ENCODE measurements at places on chromosomes 6 and 20. TPM values are rescaled to one million over a fixed set of nuclear protein-coding genes. Genes with fewer than 3 reads are reported as not detected.

The PPP1R14C gene
- total RNA-seq: 0.86 TPM

The NFKBIE gene
- 17.9 TPM for total RNA-seq

The MTHFD1L gene
- total RNA-seq: 158 TPM

The NKAIN2 gene
- total RNA-seq: not detected

GRCh38 chr6:47073125-47074110, 31.3 kb upstream of the ADGRF1 start:
- H3K4me1 ChIP-seq: no peaks in the 10 kb centered on the region
- no peak for DNase-seq
- no peaks in the 10 kb centered on the region for H3K36me3 ChIP-seq
- H3K27me3 ChIP-seq: peaks cover 9% of the 10 kb centered on the region

DNA sequence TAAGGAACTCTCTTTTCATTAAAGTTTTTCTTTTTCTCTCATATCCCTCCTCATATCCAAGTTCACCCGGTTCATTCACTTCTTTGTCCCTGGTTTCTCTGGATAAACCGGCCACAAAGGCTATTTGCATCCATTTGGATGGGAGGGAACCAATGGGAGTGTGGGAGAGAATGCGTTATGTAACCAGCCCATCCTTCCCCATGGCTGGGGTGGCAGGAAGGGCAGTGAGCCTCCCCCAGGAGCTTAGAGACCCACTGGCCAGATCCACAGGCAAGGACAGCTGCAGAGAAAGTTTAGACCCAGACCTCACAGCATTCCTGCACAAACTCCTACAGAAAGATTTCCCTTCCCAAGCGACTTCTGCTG, 10.7 kb downstream of the CASS4 start:
- no peak overlapping the region for H3K4me3 ChIP-seq
- H3K36me3 ChIP-seq: peaks cover 14% of the 10 kb centered on the region
- peaks cover 74% of the 10 kb centered on the region for H3K4me1 ChIP-seq
- H3K27ac ChIP-seq: peak overlapping the region; percentile 76
- H3K27me3 ChIP-seq: no peaks in the 10 kb centered on the region

DNA sequence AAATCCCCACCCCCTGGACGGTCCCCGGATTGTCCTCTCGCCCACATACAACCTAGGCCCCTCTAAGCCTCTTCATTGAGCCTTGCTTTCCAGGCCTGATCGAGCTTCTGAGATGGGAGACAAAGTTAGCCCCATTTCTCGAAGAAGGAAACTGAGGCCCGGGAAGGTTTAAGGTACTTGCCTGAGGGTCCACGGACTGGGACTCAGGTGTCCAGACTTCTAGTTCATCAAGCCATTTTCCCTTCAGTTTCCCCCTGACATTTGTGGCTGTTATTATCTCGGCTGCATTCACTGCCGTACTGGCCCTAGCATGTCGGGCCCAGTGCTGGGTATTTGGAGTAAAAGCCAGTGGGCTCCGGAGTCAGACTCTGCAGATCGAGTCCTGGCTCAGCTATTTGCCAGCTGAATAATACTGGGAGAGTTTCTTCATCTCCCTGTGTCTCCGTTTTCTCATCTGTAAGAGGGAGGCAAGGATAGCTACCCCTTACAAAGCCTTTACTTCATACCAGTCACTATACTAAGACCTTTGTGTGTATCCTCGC, 633 bp downstream of the RPRD1B start:
- peak overlapping the region; percentile 88 for H3K4me3 ChIP-seq
- no peak for DNase-seq
- peaks cover 44% of the 10 kb centered on the region for H3K36me3 ChIP-seq
- peaks cover 56% of the 10 kb centered on the region for H3K4me1 ChIP-seq
- peak overlapping the region; percentile 99 for H3K27ac ChIP-seq
- no peaks in the 10 kb centered on the region for H3K27me3 ChIP-seq

DNA sequence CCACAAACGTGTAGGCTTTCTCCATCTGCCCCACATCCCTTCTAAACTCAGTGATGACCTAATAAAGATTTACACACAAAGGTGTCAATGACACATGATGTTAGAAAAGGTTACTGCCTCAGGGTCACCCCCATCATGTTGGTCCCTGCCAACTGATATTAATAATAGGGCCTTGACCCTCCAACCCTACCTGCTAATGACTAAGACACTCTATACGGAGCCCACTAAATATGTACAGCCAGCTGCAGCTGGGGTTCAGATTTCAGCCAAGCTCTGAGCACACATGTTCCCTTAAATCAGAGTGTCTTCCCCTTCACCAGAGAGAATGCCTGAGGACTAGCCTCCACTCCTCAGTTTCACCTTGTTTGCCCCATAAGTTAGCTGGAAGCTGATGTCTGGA, 67.4 kb upstream of the SNRPB2 start:
- no peaks in the 10 kb centered on the region for H3K4me1 ChIP-seq
- no peaks in the 10 kb centered on the region for H3K36me3 ChIP-seq
- H3K27me3 ChIP-seq: peaks cover 4% of the 10 kb centered on the region
- DNase-seq: no peak
- no peak overlapping the region for H3K4me3 ChIP-seq
- no peak overlapping the region for H3K27ac ChIP-seq

GRCh38 chr6:70045413-70045812, 179.1 kb downstream of the COL19A1 start:
- H3K4me1 ChIP-seq: no peaks in the 10 kb centered on the region
- no peaks in the 10 kb centered on the region for H3K36me3 ChIP-seq
- DNase-seq: no peak
- H3K4me3 ChIP-seq: no peak overlapping the region
- H3K27ac ChIP-seq: no peak overlapping the region

DNA sequence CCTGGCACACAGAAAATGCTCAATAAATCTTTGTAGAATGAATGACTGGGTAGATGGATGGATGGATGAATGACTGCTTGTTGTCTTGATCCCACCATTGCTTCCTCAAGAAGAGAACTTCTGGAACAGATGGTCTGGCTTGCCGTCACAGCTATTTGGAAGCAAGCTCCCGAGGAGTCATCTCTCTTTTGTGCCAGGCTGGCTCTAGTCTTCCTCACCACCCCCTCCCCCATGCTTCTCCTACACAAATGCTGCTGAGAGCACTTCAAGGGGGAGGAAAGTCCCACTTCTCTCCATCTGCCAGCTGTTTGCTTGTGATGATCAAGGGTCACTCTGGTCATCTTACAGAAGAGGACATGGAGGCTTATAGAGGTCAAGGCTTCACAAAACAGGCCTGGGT, 11.6 kb upstream of the KCNG1 start:
- H3K36me3 ChIP-seq: no peaks in the 10 kb centered on the region
- DNase-seq: no peak
- peaks cover 35% of the 10 kb centered on the region for H3K27me3 ChIP-seq
- H3K27ac ChIP-seq: no peak overlapping the region
- peaks cover 6% of the 10 kb centered on the region for H3K4me1 ChIP-seq
- no peak overlapping the region for H3K4me3 ChIP-seq

DNA sequence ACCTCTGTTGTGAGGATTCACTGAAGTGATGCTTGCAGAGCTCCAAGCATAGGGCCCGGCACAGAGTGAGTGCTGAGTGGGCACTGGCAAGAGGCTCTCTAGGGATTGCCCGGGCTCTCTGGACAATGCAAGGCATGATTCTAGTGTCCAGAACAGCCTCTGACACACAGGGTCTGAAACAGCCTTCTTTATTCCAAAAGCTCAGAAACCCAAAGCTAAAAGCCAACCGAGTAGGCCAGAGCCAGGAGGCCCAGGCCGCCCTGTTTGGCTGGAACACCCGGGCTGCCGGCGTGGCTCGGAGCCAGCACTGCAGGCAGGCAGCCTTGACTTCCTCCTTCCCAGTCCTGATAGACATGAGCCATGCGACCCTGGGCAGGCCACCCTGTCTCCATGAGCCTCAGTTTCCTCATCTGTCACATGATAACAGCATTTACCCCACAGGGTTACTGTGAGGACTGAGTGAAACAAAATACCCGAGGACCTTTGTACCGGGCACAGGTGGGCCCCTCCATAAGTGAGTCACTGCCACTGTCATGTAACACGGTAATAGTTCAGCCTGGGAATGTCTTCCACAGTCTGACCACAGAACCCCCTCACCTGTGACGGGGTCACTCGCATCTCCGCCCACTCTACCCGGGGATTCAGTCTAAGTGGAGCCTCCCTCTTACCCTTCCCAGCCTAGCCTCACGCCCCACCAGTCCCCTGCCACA, 51.5 kb downstream of the PTPRT start:
- no peak overlapping the region for H3K4me3 ChIP-seq
- H3K27me3 ChIP-seq: no peaks in the 10 kb centered on the region
- H3K36me3 ChIP-seq: no peaks in the 10 kb centered on the region
- no peak overlapping the region for H3K27ac ChIP-seq
- no peak for DNase-seq

DNA sequence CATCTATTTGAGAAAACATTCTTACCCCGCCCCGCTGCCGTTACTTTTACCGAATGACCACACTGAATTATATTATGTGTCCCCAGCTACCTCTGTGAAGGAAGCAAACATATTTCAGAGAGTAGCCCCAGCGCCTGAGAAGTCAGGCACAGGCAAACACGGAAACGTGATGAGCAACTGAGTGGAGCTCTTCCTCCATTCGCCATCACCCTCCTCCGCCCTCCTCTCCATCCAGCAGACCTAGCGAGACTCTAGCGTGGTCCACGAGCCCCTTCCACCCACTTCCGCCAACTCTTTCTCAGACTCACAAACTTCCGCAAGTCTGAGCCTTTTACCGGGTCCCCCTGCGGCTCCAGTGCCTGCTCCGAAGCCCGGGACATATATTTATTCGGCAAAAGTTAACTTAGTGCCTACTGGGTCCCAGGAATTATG, 582 bp downstream of the SNRPB start:
- H3K4me1 ChIP-seq: peaks cover 54% of the 10 kb centered on the region
- H3K27ac ChIP-seq: peak overlapping the region; percentile 100
- H3K4me3 ChIP-seq: peak overlapping the region; percentile 89
- peak; percentile 73 for DNase-seq

DNA sequence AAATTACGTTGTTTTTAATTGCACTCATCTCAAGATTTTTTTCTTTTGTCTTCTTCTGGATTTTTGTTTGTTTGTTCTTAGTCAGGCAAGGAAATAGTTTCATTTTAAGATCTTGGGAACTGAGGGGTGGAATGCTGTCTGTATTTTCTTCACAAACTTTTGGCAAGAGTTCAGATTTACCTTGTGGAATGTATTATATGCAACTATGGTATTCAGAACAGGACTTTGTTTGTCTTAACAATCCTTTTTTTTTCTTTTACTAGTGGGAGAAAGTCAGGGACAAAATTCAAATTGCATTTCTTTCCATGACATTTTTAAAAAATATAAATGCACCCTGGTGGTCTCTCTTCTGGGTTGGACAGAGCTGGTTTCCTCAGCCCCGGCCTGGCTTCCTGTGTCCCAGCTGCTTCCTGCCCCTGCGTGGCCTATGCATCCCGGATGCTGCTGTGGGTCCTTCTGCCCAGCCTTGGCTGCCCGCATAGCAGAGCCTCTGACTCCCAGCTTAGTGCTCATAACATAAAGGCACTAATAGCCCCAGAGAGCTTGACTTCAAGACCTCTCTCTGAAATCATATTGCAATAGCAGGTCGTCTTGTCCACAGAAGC, 520.7 kb downstream of the QKI start:
- peaks cover 17% of the 10 kb centered on the region for H3K27me3 ChIP-seq
- H3K36me3 ChIP-seq: no peaks in the 10 kb centered on the region
- no peak overlapping the region for H3K4me3 ChIP-seq

DNA sequence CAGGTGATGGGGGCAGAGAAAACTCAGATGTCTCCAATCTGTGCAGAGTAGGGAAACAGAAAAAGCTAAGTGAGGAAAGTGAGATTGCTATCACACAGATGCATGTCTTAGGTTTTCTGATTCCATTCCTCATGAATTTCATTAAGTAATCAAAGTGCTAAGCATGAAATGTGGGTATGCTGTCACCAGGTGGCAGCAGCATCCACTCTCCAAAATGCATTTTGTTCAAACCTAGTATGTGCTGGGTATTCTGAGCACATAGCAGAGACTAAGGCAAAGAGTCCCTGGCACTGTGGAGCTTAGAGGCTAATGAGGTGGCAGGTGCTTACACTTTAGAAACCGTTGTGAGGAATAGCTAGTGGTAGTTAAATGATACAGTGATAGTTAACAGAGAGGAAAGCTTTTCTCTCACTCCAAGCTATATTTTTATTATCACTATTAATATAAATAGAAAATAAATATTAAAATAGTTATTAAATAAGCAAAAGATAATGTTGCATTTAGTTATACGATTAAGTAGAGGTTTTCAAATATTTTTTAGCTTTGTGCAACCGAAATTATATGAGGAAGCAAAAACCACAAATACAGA, 179.5 kb downstream of the CDH26 start:
- H3K4me1 ChIP-seq: peaks cover 3% of the 10 kb centered on the region
- H3K4me3 ChIP-seq: peak overlapping the region; percentile 43
- no peaks in the 10 kb centered on the region for H3K36me3 ChIP-seq
- H3K27me3 ChIP-seq: peaks cover 3% of the 10 kb centered on the region

GRCh38 chr6:5175635-5176034, 85.1 kb downstream of the LYRM4 start:
- H3K4me1 ChIP-seq: peaks cover 55% of the 10 kb centered on the region
- H3K4me3 ChIP-seq: no peak overlapping the region
- peaks cover 1% of the 10 kb centered on the region for H3K36me3 ChIP-seq
- H3K27me3 ChIP-seq: no peaks in the 10 kb centered on the region
- peak; percentile 35 for DNase-seq

DNA sequence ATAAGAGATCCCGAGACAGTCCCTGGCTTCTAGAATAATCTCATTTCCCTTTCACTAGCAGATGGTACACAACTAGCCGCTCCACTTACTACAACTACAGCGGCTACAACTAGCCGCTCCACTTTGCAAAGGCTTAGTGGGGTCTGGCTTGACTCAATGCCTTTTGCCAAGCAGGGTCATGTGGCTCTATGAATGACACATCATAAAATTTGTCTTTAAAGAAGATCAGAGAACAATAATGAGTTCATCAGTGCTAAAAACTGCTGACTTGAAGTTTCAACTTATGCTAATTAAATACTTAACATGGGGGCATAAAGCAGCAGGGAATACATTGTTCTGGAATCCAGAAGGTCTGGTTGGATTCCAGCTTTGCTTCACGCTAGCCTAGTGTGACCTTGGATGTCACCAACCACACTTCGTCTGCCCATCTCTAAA, 2.0 kb upstream of the MICAL1 start:
- peaks cover 24% of the 10 kb centered on the region for H3K36me3 ChIP-seq
- H3K4me1 ChIP-seq: peaks cover 76% of the 10 kb centered on the region
- H3K27me3 ChIP-seq: no peaks in the 10 kb centered on the region
- H3K4me3 ChIP-seq: no peak overlapping the region

GRCh38 chr6:144036064-144036834, 28.2 kb upstream of the PLAGL1 start:
- peak overlapping the region; percentile 4 for H3K4me3 ChIP-seq
- peak; percentile 13 for DNase-seq
- H3K4me1 ChIP-seq: peaks cover 19% of the 10 kb centered on the region
- peak overlapping the region; percentile 4 for H3K27ac ChIP-seq
- H3K36me3 ChIP-seq: no peaks in the 10 kb centered on the region

- H3K4me1 ChIP-seq: peaks cover 46% of the 10 kb centered on the region
- no peak for DNase-seq
- H3K27ac ChIP-seq: peak overlapping the region; percentile 44
- no peak overlapping the region for H3K4me3 ChIP-seq
- no peaks in the 10 kb centered on the region for H3K27me3 ChIP-seq
- peaks cover 46% of the 10 kb centered on the region for H3K36me3 ChIP-seq
These were observed 18.8 kb downstream of the KCNK5 start for GRCh38 chr6:39210450-39210849.

- no peaks in the 10 kb centered on the region for H3K27me3 ChIP-seq
- H3K4me1 ChIP-seq: peaks cover 60% of the 10 kb centered on the region
- peaks cover 8% of the 10 kb centered on the region for H3K36me3 ChIP-seq
These were observed 101.4 kb downstream of the TNFAIP3 start for GRCh38 chr6:137968455-137968804.
